RCC 7860 (cell line): ENCODE measurements at places on chromosomes 7 and 10.

DNA sequence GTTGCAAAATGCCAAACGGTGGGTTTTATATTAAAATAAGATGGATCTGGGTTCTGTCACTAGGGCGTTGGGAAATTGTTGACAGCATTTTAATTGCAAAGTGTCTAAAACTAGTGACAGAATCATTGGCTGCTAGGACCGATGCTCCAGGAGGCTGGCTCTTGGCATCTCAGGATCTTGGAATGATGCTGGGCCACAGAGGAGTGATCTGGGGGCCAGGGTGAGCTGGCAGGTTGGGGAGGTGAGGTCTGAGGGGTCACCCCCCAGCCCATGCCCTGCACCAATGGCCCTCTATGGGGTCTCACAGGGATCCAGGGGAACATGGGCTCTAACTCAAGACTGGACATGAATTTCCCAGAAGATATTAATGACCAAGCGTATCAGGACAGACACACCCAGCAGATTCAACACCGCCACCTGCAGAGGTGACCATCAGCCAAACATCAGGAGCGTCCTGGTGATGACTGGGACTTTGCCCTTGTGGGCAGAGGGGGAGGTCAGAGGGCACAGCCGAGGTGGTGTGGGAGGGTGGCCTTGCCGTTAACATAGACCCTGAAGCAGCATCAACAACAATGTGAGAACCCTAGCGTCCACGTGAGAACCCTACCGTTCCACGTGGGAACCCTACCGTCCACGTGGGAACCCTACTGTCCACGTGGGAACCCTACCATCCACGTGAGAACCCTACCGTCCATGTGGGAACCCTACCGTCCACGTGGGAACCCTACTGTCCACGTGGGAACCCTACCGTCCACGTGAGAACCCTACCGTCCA, 89.0 kb upstream of the PPP2R2D start:
- no peak for DNase-seq

DNA sequence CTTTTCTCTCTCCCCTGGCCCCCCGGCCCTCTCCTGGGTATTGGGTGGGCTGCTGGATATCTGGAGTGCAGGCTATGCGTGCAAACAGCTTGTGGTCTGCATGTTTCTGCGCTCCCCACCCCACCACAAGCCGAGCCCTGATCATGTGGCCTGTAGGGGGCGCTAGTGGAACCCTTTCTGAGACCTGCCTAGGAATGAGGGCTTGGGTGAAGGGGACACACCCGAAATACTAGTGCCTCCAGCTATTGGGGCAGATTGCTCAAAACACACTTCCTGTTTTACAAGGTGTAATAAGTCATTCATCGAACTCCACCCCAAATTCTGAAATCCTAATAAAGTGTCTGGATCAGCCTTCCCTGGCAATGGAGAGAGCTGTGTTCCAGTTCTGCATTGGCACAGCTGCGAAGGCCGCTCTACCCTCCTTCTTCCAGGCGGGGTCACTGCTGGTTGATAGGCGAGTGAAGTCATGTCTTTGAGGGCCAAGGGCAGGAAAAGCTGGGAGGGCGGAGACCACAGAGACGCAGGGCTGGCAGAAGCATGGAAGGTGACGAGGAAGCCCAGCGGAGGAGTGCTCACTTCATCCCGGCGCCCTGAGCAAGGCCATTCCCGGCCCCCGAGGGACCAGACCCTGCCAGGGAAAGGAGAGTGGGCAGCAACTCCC, 19.8 kb upstream of the PRRT4 start:
- no peak for DNase-seq

DNA sequence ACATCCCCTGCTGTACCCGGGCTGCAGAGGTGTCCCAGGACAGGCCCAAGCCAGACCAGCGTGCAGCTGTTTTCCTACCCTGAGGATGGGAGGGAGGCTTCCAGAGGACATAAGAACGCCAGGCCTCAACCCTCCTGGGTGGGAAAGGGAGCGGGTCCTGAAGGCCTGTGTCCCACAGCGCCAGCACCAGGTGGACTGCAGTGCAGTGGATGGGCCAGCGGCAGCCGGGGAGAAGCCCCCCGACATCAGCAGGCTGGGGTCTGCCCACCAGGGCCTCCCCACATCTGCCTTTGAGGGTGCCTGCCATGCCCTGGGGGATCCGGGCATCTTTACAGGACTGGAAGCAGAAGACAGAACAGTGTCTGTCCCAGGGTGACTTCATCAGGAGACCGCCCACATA, 22.8 kb upstream of the ZNF716 start:
- no peak for DNase-seq

GRCh38 chr10:7407368-7408290, 3.2 kb downstream of the SFMBT2 start:
- no peak for DNase-seq

GRCh38 chr7:29113384-29114102, 32.8 kb downstream of the CPVL start:
- no peak for DNase-seq

GRCh38 chr10:119178372-119179119, at the start of gene PRDX3:
PRDX3 (minus strand) TSS chr10:119178812; CDS start chr10:119178790, 22 bp downstream.
- DNase-seq = peak; percentile 81

DNA sequence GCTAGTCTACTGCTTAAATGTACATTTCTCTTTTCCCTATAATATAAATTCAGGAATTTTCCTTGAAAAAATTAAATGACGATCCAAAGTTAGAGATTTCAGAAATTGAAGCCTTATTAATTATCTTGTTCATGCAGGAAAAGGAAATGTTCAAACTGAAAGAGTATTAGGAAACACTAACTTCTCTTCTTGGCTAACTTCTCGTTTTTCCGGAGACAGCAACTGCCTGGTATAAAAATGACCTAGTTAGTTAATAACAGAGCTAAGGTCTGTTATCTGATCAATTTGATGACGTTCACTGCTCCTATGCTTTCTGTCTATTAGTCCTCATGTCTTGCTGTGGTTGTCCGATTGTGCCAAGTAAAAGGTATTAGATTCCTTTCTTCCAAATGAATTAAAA, 212.5 kb downstream of the DGKB start:
- no peak for DNase-seq

DNA sequence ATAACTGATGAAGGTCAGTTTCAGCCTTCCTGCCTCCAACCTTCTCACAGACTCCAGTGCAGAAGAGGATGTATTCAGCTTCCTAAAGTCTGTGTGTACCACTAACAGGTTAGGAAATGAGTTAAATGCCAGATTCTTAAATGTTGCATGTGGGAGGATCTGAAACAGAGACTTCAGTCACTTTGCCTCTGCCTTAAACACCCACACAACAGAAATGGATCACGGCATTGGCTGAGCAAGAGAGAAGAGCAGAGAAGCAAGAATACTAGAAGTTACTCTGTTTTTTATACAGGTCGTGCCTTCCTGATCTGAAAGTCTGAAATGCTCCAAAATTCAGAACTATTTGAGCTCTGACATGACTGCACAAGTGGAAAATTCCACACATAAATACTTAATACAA, 98.9 kb upstream of the ARHGAP21 start:
- DNase-seq = no peak

DNA sequence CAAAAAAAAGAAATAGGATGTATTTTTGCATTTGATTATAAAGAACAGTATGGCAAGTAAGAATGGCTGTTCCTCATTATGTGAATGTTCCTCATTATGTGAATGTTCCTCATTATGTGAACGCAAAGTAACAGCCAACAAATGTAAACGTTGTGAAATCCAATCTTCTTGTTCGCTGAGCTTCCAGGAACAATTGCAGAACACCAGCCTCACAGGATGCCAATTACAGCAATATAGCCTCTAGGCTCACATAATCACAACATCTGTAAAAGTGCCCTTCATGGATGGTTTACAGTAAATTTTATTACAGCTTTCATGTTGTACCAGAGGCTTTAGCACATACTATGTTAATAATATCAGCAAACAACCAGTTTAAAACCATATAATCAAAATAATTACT, 71.6 kb downstream of the THSD7A start:
- no peak for DNase-seq

DNA sequence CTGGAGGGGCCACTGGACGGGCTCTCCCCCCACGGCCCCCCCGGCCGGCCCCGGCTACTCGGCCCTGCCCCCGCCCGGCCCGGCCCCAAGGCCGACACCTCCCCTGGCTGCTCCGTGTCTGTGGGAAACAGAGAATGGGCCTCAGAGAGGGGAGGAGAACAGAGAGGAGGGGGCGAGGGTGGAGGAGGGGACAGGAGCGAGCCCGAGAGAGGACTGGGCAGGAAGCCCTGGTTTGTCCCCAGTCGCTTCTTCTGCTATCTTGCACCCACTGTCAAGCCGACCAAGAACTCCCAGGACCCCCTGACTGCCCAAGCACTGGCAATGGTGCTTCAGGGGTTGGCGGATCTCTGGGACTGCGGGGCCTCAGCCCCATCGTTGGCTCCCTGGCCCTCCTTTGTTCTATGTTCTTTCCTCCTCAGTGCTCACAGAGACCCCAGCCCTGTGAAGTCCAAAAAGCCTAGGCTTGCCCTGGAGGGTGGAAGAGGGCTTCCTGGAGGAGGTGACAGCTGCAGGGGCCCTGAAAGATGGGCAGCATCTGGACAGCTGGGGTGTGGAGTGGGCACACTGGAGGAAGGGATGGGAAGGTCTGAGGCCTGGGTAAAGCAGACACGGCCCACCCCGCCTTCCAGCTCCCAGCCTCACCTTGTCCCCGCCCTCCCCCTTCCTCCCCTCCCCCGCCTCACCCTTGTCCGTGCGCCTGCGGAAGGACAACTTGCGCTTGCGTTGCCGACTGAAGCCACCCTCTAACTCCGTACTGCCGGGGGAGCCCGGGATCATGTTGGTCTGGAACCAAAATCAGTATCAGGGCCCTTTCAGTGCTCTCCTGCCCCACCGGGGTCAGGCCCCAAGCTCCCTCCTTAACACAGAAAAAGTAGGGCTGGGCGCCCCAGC, 30.1 kb downstream of the KCNH2 start:
- no peak for DNase-seq

DNA sequence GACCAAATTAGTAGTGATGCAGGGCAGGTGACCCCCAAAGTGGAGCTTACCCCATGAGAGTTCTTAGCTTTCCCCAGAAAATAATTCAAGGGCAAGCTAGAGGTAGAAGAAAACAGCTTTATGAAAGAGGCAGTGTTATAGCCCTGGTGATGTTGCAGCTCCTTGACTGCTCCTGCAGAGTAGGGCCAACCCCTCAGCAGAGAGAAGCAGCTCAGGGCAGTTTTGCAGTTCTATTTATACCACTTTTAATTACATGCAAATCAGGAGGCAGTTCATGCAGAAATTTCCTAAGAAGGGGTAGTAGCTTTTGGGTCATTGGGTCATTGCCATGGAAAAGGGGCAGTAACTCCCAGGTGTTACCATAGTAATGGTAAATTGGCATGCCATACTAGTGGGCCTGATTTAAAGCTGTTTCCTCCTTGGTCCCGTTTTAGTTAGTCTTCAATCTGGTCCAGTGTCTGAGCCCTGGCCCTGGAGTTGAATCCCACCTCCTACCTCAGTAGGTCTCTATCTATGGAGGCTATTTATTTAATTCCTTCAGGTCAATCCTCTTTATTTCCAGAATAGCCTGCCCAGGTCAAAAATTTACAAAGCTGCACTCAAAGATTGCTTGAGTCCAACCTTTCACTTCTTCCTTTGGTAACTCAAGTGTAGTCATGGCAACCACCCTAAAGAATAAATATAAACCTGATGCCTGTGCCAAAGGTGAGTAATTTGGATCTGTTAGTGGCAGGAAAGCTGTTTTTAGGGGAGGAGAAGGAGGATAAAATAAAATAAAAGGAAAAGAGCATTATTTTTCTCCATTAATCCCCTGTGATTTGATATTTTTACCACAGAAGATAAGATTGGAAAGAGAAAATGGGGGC, 29.5 kb downstream of the PLXDC2 start:
- peak; percentile 33 for DNase-seq

GRCh38 chr10:110647136-110647430, 2.9 kb downstream of the RBM20 start:
- DNase-seq = no peak

- peak; percentile 18 for DNase-seq
Observed at GRCh38 chr10:123156078-123156477, 1.9 kb downstream of the BUB3 start.

- no peak for DNase-seq
Observed at GRCh38 chr10:86850481-86850880, 94.1 kb downstream of the BMPR1A start.

DNA sequence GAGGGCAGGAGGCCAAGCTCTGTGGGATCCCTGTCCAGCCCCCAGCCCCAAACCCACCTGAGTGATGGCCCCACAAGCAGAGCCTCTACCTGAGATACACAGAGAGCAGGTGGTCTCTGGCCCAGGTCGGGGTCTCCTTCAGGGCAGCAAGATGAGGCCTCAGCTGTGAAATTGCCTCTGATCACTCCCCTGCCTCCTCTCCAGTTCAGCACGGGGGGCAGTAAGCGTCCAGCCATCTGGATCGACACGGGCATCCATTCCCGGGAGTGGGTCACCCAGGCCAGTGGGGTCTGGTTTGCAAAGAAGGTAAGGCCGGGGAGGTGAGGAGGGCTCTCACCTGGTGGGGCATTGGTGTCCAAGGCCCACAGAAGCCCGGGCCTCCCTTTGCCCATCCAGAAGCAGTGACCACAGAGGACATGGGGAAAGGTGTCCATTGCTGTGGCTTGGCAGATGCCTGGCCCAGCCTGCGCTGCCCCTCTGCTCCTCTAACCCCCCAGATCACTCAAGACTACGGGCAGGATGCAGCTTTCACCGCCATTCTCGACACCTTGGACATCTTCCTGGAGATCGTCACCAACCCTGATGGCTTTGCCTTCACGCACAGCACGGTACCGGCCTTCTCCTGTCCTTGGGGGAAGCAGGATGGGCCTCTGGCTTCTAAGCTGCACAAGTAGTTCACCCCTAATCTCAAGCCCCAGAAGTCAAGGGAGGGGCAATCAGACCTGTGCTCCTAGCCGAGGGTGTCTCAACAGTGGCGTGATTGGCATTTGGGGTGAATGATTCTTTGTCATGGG, 3.1 kb downstream of the CPA1 start:
- no peak for DNase-seq

- no peak for DNase-seq
Observed at GRCh38 chr10:45000752-45001380, at the start of gene ZNF22. ZNF22 (plus strand) TSS chr10:45000923; CDS start chr10:45003369, 2,446 bp downstream.

- no peak for DNase-seq
Observed at GRCh38 chr10:77669892-77670291, 32.3 kb upstream of the KCNMA1 start.

DNA sequence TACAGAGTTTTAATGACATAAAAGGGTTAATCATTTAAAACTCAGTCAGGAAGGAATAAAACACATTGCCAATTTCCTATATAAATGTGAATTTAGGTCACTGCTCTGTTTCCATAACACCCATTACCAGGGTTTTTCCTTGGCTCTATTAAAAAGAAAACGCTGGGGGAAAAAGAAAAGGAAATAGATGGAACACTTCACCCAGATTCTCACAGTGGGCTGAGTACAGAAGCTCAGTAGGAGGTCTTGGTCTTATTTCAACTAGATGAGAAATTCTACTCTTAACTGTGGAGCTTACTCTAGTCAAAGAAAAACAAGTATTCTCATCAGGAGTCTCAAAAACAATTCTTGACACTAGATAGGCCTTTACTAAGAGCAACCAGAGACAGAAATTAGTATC, 36.5 kb downstream of the GLUD1 start:
- no peak for DNase-seq

GRCh38 chr10:93680412-93681047, 21.9 kb downstream of the FRA10AC1 start:
- peak; percentile 34 for DNase-seq

- DNase-seq = peak; percentile 51
Observed at GRCh38 chr7:13262929-13263530, 575.6 kb downstream of the ARL4A start.
